NCI-H1105 (cell line): ENCODE measurements at places on chromosomes 16 and 17.

DNA sequence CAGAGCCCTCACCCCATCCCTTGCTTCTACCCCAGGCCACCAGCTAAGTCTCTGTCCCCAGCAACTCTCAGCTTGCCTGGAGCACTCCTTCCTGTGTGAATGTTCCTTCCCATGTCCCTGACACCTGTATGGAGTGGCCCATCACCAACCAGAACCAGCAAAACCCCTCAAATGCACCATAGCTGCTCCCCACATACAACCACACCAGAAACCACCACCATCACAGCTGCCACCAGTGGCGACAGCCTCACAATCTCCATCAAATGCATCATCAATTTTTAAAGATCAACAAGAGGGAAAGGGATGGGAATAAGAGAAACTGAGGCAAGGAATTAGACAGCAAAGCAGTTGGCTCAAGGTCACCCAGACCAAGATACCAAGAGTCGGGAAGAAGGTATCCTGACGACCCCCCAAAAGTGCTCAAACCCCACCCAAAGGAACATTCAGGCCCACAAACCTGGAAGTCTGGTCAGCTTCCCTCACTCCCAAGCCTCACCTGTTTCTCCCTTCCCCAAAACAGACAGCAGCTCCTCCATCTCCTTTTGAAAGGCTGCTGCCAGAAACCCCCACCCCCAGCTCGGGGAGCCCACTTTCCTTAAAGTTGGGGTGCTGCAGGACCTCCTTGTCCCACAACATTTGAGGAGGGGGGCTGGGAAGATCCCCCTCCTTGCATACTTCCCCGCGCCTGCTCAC lies 1.8 kb downstream of the SRCIN1 start:
- no peak for DNase-seq

- DNase-seq: no peak
Observed at GRCh38 chr17:65037157-65037556, 19.4 kb downstream of the GNA13 start.

- no peak for DNase-seq
Observed at GRCh38 chr17:65099475-65099874, 37.7 kb upstream of the RGS9 start.

- DNase-seq: no peak
Observed at GRCh38 chr16:79498928-79499327, 101.6 kb downstream of the MAF start.

DNA sequence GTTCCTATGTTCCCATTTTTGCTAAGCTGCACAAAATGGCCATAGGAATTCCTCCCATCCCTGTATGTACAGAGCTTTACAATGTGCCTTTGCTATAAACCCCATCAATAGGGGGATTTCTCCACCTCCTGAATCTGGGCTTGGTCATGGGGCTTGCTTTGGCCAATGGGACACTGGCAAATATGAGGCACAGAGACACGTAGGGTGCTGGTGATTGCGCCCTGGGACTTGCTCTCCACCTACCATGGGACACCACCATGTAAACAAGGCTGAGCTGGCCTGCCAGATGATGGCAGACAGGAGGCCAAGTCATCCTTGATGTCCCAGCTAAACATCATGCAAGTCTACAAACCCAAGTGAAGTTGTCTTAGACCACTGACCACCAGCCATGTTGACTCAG lies 15.3 kb upstream of the ALDH3A1 start:
- no peak for DNase-seq

DNA sequence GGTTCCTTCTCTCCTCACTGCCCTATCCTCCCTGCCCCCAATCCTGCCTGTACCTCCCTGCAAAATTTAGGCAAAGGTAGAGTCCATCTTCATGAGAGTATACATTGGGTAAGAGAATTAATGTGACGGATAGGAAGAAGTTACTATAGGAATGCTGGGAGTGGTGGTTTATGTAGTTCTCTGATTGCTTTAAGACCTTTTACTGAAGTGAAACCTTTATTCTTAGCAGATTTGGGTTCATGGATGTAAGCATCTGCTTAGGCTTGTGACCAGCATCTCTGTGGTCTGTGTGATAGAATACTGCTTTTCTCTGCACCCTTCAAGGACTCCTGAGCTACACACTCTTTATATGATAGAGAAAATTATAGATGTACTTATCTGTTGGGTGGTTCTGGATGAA lies 127.3 kb downstream of the PRKCA start:
- DNase-seq: no peak
